ENCODE measurements at places on chromosomes 16 and 17.
A peak's percentile ranks its signal among the peaks of the same experiment; 100 is the strongest.

DNA sequence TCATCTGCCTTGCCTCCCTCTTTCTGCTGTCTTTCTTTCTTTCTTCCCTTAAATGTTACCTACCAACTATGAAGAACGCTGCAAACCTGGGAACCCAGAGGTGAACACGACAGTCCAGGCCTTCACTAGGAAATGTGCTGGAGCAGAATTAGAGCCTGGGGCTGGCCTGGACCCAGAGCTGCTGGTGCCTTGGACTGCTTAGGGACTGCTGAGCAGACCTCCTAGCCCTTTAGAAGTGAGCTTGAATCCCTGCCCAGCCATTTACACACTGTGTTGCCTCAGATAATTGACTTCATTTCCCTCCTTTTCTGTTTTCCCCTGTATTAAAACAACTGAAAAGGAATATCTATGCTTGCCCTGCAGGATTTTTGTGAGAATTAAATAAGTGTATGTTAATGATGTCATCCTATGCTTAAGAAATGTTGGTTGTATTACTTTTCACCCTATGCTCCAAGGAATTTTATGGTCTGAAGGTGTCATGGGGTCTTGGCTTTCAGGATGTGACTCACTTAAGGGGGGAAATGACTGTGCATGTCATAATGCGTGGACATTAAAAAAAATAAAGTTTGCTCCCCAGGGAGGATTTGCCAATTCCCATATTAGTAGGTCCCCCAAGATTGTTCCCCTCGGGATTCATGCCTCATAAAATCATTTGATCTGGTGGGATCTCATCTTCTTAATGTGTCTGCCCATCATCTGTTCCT is 11.5 kb downstream of the CDH13 start:
- no peak for DNase-seq

DNA sequence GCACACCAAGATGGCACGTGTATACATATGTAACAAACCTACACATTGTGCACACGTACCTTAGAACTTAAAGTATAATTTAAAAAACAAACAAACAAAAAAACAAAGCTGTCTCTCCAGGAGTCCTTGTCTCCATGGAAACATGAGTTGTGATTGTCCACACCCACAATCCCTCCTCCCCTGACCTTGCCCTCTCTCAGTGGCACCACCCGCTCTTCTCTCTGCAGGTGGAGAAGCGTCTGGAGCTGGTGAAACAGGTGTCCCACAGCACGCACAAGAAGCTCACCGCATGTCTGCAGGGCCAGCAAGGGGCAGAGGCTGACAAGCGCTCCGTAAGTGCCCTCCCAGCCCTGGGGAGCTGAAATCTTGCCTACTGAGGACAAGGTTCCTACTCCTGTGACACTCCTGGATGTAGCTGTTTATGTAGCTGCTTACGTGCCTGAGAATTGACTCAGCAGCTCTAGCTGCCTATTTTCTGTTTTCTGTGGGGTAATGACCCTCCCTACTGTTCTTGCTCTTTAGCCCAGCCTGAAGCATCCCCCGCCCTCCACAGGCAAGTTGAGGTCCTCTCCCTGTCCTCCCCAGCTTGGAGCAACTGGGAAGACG is 107.0 kb downstream of the ARHGAP44 start:
- DNase-seq: no peak

DNA sequence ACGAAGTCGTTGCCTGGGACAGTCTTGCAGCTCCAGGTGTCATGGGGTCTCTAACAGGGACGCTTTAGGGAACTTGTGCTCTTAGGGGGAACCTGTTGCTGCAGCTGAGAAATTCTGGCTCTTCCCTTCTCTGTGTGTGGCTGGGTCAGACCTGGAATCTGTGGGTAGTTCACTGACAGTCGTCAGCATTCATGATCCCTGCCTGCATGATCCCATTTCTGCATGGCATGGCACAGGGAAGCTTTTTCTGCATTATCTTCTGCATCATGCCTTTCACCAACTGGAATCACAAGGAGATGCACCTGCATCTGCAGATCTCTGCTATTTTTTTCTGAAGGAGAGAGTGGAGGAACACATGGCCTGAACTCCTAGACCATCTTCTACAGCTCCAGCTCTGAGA is 85.6 kb downstream of the SOX9 start:
- no peak for DNase-seq

DNA sequence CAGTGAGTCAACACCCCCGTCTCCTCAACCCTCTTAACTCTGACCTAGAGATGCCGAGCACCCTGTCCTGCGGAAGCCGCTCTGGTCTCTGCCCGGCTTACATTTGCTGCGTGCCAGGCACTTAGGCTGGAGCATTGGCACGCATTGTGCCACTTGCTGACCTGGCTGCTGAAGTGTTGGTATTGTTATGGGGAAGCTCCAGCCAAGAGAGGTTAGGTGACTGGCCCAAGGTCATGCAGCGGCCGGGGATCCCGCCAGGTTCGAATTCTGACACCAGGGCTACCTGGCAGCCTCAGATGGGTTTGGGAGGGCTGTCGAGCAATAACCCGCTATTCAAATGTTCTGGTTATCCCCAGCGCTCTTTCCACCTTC is 5.0 kb upstream of the HSD17B1 start:
- DNase-seq: no peak

- no peak for DNase-seq
Measured at GRCh38 chr16:8283195-8283594, 307.1 kb downstream of the TMEM114 start.

GRCh38 chr17:8832711-8833352 is 33.7 kb upstream of the MFSD6L start:
- no peak for DNase-seq

DNA sequence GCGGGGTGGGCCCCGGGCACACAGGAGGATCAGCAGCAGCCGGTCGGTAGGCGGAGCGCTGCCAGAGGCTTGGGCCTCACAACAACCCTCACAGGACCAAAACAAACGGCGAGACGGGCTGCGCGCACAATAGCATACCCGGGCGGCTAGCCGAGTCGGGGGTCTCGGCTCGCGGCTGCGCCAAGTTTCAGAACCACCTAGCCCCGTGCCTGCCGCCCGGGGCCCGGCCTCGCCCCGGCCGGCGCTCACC is 732 bp downstream of the ULK2 start:
- DNase-seq: peak; percentile 36

DNA sequence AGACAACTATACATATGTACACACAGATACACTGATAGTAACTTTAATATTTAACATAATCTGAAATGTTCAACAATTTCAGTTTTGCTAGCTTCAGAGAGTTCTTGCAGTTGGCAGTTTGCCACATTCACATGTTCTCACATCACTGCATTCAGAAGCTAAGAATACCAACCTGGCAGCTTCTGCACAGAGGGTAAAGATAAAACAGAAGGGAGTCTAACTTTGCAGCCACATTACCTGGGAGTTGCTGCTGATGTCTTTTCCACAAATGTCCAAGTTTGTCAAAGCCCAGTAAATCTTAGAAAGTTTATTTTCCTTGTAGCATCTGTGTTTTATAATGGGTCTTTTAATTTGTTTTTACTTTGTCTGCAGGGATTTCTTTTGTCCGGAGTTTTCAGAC is 332.0 kb downstream of the BCAS3 start:
- no peak for DNase-seq

DNA sequence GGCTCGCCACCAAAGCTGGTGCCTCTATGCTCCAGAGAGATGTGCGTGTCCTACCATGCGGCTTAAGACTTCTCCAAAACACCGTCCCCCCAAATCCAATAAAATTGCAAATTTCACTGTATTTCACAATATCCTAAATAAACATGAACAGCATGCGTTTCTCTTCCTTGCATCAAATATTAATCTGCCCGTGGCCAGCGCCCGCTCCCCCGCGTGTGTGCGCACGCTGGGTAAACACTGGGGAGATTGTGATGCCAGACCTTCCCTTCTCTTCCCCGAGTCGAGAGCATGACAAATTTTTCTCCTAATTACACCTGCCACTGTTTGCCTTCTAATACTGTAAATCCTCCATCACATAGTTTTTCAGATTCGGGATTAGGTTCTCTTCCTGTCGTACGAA is 148.1 kb downstream of the MRM1 start:
- DNase-seq: no peak

- no peak for DNase-seq
Measured at GRCh38 chr16:51881731-51882130, 665.2 kb downstream of the TOX3 start.

DNA sequence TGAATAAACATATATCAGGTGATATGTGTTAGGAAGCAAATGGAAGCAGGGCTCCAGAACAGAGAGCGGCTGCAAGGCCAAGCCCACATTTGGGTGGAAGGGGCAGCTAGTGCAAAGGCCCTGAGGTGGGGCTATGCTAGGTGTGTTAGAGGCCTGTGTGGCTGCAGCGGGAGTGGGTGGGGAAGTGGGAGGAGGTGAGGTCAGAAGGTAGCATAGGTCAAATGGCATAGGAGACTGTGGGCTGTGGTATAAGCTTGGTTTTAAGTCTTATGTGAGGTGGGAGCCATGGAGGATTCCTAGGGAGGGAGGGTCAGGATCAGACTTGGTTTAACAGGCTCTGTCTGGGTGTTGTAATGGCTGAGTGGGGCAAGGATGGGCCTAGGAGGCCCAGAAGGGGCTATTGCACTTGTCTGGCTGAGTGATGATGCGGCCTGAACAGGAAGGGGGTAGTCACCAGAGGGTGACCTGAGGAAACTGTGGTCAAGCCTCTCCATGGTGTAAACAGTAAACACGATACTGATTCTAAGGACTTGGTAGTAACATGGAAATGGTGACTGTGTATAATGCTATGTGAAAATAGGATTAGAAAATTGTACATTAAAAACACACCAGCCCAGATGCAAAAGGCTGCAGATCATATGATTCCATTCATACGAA is 31.1 kb downstream of the RAI1 start:
- DNase-seq: peak; percentile 71

- DNase-seq: no peak
Measured at GRCh38 chr17:32519228-32520103, 32.7 kb downstream of the CDK5R1 start.

GRCh38 chr16:68436581-68436980 is 11.7 kb downstream of the SMPD3 start:
- DNase-seq: peak; percentile 37

DNA sequence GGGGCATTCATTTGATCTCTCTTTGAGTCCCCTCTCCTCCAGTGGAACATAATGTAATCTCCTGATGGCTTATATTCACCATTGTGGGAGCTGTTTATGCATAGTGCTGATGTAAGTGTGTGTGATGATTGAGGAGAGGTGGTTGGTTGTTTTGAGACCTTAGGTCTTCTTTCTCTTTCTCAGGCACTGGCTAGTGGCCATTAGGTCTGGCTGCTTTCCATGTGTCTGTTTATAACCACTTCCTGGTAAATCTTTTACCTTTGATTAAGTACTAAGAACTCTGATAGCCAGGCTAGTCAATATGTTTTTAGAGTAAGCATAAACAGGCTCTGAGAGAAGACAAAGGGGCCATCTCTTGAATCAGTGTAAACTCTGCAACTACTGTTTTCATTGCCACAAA is 27.9 kb downstream of the VAT1L start:
- no peak for DNase-seq

- no peak for DNase-seq
Measured at GRCh38 chr17:49931416-49932137, 37.4 kb upstream of the DLX4 start.

DNA sequence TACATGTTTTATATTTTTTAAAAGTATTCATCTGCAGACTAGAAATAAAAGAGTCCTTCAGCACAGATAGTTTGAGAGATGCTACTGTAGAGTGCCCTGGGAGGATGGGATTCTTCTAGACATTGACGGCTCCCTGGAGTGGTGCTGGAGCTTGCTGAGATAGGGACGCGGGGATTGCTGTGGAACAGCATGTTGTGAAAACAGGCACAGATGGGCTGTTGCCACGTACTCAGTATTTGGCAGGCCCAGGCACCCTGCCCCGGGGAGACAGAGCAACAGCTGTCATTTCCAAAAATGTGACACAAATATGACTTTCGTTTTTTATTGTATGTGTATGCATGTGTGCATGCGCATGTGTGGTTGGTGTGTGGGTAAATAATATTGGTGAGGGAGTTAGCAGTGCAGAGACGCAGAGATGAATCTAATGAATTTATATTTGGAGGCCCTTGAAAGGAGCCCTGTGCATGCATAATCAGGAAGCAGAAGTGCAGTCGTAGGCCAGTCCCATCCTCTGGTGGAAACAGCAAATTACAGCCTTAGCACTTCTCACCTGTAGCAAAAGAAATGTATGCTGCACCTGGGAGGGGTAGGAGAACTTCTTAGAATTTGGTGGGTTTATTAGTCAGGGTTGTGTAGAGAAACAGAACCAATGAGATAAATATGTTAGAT is 6.2 kb upstream of the ABCA8 start:
- DNase-seq: no peak

GRCh38 chr16:56041556-56042140 is 149.6 kb upstream of the GNAO1 start:
- DNase-seq: no peak

GRCh38 chr16:26386096-26386495 is 680.6 kb upstream of the C16orf82 start:
- DNase-seq: no peak

- DNase-seq: no peak
Measured at GRCh38 chr16:71811261-71811803, 2.7 kb upstream of the AP1G1 start.

GRCh38 chr17:17108451-17109049 is 66.3 kb downstream of the MPRIP start:
- DNase-seq: no peak

DNA sequence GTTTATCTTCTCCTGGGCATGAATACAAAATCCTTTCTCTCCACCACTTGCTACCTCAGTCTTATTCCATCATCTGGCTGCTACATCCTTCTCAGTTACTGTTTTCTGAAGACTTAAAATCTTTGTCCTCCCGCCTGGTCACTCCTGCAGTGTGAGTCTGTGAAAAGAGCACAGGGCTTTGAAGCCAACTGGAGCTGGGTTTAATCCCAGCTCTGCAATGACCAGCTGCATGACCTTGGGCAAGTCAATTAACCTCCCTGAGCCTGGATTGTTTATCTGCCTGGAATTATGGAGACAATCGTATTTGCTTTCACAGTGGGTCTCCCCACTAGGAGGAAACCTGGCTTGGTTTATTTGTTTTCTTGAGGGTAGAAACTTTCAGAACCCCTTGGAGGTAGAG is 183.2 kb downstream of the GSG1L start:
- DNase-seq: no peak

GRCh38 chr16:79069633-79070032 is 530.9 kb downstream of the MAF start:
- no peak for DNase-seq

DNA sequence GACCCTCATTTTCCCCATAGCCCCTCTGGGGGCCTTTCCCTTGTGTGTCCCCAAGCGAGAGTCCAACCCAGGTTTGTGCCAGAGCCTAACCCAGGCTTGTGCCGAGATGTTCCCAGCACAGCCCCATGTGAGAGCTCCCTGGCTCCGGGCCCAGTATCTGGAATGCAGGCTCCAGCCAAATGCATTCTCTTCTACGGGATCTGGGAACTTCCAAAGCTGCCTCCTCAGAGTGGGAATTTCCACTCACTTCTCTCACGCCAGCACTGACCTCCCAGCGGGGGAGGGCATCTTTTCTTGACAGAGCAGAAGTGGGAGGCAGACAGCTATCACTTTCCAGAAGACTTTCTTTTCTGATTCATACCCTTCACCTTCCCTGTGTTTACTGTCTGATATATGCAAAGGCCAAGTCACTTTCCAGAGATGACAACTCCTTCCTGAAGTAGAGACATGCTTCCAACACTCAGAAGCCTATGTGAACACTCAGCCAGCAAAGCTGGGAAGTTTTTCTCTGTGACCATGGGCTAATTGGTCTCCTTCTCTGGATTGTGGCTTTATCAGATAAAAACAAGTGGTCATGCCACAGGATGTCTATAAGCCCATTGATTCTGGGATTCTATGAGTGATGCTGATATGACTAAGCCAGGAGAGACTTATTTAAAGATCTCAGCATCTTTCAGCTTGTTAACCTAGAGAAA is 2.5 kb upstream of the CCL2 start:
- no peak for DNase-seq
